ENCODE measurements at places on chromosomes 16 and 17. TPM values are rescaled to one million over a fixed set of nuclear protein-coding genes. Genes with fewer than 3 reads are reported as not detected.

GRCh38 chr17:67243284-67243683 lies 1.7 kb downstream of the HELZ start:
- no peak for DNase-seq

GRCh38 chr16:73145166-73145880 lies 97.4 kb upstream of the ZFHX3 start:
- DNase-seq: no peak

DNA sequence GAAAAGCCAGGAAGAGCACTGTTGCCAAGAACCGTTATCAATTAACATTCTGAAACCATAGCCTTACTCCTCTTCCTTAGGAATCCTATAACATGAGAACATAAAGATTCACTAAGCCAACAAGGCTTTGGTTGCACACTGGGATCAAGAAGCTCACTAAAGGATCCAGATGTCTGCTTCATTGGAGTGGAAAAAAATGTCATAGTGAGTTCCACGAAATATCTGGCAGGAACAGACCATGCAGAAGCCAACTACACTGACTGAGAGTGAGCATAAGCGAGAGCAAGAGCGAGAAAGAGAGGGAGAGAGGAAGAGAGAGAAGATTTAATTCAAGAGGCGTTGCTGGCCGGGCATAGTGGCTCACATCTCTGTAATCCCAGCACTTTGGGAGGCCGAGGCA lies 13.4 kb upstream of the MEIOC start:
- DNase-seq: no peak

GRCh38 chr17:81685108-81685507 lies 1.3 kb downstream of the HGS start:
- no peak for DNase-seq

GRCh38 chr16:25093208-25094061 lies 18.1 kb upstream of the LCMT1 start:
- DNase-seq: no peak

- DNase-seq: no peak
Observed at GRCh38 chr16:74652249-74652648, 14.4 kb downstream of the RFWD3 start.

Gene KRT9
- not detected for polyA plus RNA-seq

Gene DNAH9
- polyA plus RNA-seq: 0.20 TPM

Gene SLC25A11
- polyA plus RNA-seq: 200 TPM

Gene IL34
- 1.9 TPM for polyA plus RNA-seq

Gene CD79B
- polyA plus RNA-seq: 2.7 TPM

Gene FBXL16
- 0.34 TPM for polyA plus RNA-seq

Gene OTOP2
- not detected for polyA plus RNA-seq

Measured in right cardiac atrium (tissue), 5 donors.